ENCODE measurements at places on chromosomes 11 and 22.

- no peak for DNase-seq
These were observed 14.9 kb downstream of the USP47 start for GRCh38 chr11:11856638-11857037.

- peak; percentile 74 for DNase-seq
These were observed at the start of the genes COMT and TXNRD2 for GRCh38 chr22:19941365-19942082. TSS of gene COMT (plus strand) at chr22:19941772. CDS start at chr22:19962527, 20,755 bp downstream. TSS of gene TXNRD2 (minus strand) at chr22:19941818. CDS start at chr22:19941803, 15 bp downstream.

DNA sequence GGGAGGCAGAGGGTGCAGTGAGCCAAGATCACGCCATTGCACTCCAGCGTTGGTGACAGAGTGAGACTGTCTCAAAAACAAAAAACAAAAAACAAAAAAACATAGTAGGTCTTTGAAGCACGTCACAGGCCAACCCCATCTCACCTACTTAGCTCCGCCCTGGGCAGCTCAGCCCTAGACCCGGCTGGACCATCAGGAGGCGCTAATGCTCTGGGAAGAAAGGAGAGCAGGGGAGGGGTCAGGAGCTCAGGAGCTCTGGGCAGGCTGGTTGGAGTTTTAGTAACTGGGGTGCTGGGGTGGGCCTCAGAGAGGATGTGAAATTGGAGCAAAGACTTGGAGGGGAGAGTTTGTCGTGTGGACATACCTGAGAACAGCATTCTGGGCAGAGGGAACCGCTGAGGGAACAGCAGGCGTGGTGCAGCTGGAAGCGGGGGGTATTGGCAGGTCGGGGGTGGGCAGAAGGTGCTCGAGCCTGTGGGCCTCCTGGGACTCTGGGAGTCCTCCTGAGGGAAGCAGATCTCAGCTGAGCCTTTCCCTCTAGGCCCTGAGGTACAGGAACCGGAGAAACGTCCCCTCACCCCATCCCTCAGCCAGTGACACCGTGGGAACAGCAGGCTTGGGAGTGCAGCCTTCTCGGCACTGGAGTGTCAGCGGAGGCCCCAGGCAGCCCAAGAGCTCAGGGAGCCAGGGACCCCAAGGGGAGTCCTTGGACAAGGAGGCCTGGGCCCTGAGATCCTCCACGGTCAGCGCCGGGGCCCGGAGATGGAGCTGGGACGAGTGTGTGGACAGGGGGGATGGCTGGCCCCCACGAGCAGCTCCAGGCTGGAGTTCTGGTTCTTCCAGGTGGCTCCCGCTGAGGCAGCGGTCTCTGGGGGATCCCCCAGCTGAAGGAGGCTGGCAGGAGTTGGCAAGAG, 2.2 kb upstream of the RPS6KA4 start:
- peak; percentile 29 for DNase-seq

DNA sequence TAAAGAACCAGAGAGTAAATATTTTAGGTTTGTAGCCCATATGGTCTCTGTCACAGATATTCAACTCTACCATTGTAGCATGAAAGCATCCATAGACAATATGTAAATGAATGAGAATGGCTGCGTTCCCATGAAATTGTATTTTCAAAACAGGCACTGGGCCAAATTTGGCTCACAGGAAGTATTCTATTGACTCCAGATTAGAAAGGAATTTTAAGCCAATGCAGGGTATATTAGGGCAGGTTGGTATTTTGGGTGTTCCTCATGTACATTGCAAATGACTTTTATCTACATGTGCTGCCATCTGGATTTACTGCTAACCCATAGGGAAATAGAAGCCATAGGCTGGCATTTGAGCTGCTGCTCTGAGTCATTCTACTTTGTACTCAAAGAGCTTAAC, 35.1 kb upstream of the PDGFD start:
- no peak for DNase-seq

DNA sequence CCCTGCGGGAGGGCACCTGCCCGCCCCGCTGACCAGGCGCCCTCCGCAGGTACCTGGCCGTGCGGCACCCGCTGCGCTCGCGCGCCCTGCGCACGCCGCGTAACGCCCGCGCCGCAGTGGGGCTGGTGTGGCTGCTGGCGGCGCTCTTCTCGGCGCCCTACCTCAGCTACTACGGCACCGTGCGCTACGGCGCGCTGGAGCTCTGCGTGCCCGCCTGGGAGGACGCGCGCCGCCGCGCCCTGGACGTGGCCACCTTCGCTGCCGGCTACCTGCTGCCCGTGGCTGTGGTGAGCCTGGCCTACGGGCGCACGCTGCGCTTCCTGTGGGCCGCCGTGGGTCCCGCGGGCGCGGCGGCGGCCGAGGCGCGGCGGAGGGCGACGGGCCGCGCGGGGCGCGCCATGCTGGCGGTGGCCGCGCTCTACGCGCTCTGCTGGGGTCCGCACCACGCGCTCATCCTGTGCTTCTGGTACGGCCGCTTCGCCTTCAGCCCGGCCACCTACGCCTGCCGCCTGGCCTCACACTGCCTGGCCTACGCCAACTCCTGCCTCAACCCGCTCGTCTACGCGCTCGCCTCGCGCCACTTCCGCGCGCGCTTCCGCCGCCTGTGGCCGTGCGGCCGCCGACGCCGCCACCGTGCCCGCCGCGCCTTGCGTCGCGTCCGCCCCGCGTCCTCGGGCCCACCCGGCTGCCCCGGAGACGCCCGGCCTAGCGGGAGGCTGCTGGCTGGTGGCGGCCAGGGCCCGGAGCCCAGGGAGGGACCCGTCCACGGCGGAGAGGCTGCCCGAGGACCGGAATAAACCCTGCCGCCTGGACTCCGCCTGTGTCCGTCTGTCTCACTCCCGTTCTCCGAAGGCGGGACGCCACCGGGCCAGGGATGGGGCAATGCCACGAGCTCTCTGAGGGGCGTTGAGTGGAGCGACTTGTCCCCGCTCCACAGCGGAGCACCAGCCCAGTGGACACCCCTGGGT, 1.8 kb downstream of the GALR3 start:
- no peak for DNase-seq

DNA sequence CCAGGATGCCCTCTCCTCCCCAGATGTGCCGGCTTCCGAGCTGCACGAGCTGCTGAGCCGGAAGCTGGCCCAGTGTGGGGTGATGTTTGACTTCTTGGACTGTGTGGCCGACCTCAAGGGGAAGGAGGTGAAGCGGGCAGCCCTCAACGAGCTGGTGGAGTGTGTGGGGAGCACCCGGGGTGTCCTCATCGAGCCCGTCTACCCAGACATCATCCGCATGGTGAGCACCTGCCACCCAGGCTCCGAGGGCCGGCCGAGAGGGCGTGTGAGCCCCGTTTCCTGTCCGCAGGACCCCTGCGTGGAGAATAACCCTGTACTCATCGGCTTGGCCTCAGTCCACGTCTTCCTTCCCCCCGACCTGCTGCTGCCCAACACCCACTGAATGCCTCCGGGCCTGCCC, 2.2 kb downstream of the PPP2R5B start:
- no peak for DNase-seq

- peak; percentile 10 for DNase-seq
These were observed 180.4 kb upstream of the B3GAT1 start for GRCh38 chr11:134592391-134592990.

DNA sequence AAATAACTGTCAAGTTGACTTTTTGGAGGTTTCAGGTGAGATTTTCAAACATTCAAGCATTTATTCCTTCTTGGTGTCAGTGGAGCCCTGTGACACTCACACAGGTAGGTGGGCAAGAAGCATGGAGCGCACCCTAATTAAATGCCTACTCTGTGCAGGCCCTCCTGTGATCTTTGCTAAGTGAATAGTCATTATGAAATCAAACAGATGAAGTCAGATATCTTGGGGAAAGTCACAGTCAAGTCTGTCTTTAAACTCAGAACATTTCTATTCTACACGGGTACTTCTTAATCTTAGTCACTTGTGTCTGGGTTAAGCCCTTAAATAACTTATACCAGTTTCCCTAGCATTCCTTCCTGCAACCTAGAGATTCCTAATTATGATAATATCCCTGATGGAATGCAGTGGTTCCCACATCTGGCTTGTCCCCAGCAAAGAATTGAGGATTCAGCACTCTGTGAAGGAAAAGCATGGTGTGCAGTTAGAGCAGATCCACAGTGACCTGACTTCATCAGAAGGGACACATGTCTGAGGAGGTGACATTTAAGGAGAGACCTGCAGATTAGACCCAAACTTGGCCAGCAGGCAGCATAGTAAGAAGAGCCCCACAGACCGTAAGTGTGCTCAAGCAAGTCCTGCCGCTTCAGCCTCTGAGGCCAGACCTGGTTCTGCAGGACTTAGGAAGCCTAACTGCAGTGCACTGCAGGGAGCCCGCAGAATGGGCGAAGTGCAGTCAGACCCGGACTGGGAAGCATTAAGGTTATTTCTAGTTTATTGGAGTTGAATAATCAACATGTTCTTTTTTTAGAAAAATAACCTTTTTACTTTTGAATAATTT, 85.3 kb upstream of the GAL start:
- DNase-seq: no peak

GRCh38 chr11:113363406-113363805, 24.2 kb upstream of the ANKK1 start:
- DNase-seq: no peak

- DNase-seq: no peak
These were observed at the start of gene RAPSN for GRCh38 chr11:47448566-47449427. TSS of gene RAPSN (minus strand) at chr11:47449136. CDS start at chr11:47448964, 172 bp downstream.

GRCh38 chr11:62555464-62556107, 9.0 kb upstream of the AHNAK start:
- DNase-seq: no peak

- no peak for DNase-seq
These were observed 11.9 kb upstream of the PRRG4 start for GRCh38 chr11:32817852-32818183.

DNA sequence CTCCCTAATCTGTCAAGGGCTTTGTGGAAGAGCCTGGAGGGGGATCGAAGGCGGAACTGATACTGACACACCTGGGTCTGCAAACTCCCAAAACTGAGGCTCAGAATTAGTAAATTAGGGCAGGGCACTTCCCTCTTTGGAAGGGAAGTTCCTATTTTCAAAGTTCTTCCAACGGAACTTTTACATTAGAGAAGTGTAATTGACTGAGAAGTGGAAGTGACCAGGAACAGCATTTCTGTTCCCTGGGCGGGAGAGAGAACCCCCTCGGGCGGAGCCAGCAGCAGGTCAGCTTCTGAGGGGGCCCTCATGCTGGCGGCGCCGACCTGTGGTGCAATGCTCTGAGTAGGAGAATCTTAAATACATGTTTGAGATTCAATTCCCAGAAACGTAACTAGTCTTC, 1.1 kb upstream of the CBL start:
- DNase-seq: no peak

GRCh38 chr11:76392870-76393269, 11.7 kb downstream of the GVQW3 start:
- DNase-seq: no peak

- no peak for DNase-seq
These were observed 204.6 kb downstream of the DBX1 start for GRCh38 chr11:19955660-19956059.

DNA sequence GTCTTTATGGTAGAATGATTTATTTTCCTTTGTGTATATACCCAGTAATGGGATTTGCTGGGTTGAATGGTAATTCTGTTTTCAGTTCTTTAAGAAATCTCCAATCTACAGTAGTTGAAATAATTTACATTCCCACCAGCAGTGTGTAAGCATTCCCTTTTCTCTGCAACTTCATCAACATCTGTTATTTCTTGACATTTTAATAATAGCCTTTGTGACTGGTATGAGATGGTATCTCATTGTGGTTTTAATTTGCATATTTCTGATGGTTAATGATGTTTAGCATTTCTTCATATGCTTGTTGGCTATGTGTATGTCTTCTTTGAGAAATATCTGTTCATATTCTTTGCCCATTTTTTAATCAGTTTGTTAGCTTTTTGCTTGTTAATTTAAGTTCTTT, 901.2 kb downstream of the METTL15 start:
- no peak for DNase-seq

DNA sequence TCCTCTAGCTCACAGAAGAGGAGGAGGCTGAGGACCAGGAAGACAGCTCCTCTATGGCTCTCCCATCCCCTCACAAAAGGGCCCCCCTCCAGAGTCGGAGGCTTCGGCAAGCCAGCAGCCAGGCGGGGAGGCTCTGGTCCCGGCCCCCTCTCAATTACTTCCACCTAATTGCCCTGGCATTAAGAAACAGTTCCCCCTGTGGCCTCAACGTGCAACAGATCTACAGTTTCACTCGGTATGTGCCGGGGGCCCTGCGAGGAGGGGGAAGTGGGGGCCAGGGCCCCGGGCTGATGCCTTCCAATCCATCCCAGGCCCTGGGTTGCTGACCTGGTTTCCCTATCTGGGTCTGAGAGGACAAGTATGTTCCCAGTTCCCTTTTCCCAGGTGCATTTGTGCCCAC, 7.9 kb downstream of the FOXR1 start:
- no peak for DNase-seq

DNA sequence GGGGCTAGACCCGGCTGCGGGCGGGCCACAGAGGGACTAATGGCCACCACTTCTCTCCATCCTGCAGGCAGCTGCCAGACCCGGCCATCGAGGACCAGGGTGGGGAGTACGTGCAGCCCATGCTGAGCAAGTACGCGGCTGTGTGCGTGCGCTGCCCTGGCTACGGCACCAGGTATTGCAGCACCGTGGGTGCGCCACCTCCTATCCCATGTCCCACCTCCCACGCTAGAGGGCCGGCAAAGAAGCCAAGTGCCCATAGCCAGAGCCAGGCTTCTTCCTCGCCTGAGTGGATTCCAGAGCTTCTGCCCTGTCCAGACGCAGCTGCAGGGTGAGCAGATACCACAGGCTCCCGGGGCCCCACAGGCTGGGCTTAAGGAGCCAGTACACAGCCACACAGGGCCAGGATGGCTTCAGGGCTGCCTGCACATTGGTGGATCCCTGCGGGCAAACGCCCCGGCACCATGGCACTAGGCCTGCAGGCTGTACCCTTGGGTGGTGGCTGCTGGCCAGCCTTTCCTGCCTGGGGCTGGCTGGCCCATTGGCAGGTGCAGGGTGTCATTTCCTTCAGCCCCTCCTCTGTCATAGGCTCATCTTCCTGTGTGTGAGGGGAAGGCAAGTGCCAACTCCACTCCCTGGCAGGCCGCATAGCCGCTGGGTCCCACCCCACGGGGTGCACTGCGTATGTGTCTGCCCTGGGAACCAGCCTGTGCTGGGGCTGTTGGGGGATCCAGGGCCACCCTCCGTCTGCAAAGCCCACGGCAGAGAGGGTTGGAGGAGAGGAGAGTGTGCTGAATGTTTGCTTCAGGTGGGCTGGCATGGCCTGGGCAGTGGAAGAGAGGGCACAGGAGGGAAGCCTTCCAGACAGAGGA, 16.5 kb upstream of the DGCR8 start:
- DNase-seq: no peak

GRCh38 chr11:36339888-36340287, 43.8 kb downstream of the PRR5L start:
- no peak for DNase-seq

- no peak for DNase-seq
These were observed 759 bp downstream of the AP2A2 start for GRCh38 chr11:926341-926916.

- DNase-seq: no peak
These were observed 96.6 kb downstream of the SEZ6L start for GRCh38 chr22:26265909-26266308.

- no peak for DNase-seq
These were observed 49.2 kb downstream of the MTMR3 start for GRCh38 chr22:29932136-29932535.

GRCh38 chr11:13238879-13239514, 38.6 kb upstream of the BMAL1 start:
- peak; percentile 43 for DNase-seq

Measured in COR-L47 (cell line).